Mucosa of gallbladder (tissue), 1 donor: ENCODE measurements at places on chromosomes 7 and 10.

DNA sequence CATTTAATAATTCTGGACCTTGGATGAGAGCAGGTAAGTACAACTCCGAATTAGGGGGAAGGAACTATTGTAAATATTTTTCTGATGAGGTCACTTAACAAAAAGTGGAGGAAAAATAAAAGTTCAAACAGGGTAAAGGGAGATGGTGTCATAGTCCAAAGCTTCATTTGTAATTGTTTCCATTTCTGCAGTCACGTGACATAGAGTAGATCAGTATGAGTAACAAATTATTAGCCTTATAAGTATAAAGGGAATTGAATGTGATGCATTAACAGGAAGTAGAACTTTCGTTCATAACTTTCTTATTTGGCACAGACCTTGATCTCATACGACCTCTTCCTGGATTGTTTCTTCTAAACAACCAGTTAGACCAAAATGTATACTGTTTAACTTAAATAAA lies 347.2 kb upstream of the TPK1 start:
- no peak for DNase-seq

DNA sequence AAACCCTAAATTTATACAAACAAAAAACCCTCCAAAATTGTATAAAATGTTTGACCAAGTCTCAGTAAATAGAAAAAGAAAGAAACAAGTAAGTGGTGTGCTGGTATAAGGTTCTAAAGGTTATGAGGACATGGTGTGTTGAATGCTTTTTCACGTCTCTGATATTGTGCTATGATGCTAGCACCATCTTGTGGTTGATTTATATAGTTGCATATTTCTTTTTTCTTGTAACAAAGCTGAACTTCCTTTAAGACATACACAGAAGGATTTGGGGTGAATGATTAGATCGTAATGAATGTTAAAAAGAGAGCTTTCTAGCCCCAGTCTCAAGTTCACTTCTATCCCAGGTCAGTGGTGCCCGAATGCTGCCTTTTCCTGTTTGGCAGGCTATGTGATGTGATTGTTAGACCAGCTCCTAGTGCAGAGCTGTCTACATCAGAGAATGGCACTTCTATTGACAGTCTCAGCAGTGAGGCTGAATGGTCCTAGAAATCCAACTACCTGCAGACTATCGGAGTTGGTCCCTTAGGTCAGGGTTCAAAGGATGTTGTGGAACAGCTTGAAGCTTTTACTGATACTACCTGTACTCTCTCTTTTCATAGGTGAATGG lies 25.0 kb downstream of the VTI1A start:
- DNase-seq = no peak

- DNase-seq = no peak
These were observed 7.1 kb upstream of the WDR86 start for GRCh38 chr7:151416941-151417315.

DNA sequence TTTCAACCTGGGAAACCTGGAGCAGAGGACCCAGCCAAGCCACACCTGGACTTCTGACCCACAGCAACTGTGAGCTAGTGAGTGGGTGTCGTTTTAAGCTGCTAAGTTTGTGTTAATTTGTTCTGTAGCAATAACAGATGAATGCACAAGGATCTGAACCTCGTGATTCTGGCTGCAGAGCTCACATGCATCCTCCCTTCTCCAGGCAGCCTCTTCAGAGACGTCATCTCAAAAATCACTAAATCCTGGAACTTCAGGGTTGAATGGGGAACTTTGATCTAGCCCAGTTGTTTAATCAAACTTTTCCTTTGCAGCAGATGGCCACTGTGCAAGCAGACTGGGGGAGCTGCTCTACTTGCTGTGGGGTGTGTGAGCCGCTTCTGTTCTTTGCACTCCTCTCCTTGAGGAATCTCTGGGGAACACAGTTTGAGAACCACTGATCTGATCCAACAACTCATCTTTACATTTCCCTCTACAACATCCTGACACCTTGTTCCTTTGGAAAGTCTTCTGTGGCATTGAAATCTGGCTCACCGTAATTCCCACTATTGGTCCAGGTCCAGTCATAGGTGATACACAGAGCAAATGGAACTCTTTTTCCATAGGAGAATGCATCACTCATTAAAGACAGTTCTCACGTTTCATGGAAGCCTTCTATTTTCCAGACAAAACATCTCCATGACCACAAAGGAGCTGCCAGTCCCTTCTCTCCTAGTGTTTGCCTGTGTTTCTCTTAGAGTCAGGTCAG lies 90.3 kb downstream of the CHN2 start:
- no peak for DNase-seq

DNA sequence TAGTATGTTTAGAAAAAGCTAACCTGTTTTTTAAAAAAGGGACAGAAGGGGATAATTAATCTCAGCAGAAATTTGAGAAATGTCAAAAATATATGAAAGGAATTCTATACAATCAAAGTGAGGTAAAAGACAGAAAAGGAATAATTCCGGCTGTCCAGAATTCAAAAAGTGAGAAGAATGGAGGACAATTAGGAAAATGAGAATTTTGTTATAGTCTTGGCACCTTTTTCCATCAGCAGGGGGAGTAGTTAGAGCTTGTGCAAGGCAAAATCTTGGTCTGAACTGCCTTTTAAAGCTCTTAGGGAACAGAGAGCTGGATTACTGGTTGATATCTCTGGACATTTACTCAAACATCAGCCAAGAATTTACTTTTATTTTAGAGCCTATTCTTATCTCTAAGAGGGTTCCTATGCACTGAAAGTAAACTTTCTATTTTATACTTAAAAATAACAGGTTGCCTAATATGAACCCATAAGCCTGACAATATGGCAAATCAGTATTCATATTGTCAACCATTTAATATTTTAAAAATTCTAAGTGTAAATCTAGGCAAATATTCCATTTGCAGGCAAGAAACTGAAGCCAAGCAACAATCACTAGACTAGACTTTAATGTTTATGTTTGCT lies 185.6 kb downstream of the ANK3 start:
- DNase-seq = no peak

DNA sequence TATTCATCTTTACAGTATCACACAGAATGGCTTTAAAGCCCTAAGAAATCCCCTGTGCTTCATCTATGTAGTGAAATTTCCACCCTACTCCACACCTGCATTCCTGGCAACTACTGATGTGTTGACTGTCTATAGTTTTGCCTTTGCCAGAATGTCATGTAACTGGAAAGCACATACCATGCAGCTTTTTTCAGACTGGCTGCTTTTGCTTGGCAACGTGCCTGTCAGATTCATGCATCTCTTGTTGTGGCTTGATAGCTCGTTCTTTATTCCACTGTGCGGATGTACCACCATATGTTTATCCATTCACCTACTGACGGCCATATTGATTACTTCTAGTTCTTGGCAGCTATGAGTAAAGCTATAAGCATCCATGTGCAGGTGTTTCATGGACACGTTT lies 30.6 kb downstream of the RBM17 start:
- DNase-seq = no peak

- DNase-seq = no peak
These were observed 9.0 kb downstream of the EPHA1 start for GRCh38 chr7:143399642-143400041.

DNA sequence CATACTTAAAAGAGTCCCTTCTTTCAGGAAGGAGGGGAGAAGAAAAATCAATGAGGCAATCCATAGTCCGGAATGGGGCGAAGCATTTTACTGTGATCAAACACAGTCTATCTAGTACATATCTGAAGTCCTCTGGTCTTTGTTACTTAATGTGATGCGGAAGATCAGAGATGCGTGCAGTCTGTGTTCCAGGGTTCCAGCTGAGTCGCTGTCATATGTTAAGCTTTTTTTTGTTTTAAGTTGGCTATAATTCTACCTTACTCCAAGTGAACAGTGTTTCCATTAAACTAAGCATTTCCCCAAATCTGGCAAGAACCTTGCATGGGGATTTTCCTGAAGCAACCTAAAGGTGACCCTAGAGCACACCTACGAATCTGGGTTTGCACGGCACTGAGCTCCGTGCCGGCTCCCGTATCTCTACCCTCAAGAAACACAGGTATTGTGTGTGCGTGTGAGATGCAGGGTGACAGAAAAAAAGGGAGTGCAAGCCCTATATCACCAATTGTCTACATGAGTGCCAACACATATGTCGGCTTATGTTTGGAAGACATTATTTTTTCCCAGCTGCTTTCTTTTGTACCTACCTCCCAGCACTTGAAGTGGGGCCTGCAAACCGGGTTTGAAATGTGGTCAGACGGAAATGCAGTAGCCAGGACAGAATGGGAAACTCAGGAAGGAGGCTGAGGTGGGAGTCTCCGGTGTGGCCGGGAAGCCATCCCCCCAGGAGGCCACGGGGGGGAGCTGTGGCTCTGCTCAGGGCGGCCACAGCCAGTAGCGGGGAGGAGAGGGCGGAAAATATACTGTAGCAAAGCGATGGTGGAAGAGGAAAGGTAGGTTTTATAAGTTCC lies 435.8 kb upstream of the MGMT start:
- DNase-seq = peak; percentile 44

GRCh38 chr10:3264161-3264761 lies 91.7 kb upstream of the PITRM1 start:
- DNase-seq = no peak

DNA sequence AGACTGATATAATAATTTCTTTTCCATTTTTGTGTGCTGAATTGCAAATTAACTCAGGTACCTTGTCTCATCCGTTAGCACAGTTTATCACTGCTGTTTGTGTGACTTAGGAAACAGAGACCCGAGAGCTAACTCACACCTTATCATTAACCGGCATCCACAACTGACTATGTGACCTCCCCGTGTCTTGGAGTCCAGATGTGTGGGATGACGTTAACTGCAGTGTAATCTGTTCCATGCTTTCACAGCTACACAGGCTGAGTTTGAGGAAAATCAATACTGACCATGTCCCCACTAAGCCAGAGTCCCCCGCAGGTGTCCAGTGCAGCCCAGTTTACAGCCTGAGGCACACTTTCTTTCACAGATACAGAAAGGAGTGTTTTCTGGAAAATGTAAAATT lies 154.7 kb downstream of the COBL start:
- DNase-seq = no peak

DNA sequence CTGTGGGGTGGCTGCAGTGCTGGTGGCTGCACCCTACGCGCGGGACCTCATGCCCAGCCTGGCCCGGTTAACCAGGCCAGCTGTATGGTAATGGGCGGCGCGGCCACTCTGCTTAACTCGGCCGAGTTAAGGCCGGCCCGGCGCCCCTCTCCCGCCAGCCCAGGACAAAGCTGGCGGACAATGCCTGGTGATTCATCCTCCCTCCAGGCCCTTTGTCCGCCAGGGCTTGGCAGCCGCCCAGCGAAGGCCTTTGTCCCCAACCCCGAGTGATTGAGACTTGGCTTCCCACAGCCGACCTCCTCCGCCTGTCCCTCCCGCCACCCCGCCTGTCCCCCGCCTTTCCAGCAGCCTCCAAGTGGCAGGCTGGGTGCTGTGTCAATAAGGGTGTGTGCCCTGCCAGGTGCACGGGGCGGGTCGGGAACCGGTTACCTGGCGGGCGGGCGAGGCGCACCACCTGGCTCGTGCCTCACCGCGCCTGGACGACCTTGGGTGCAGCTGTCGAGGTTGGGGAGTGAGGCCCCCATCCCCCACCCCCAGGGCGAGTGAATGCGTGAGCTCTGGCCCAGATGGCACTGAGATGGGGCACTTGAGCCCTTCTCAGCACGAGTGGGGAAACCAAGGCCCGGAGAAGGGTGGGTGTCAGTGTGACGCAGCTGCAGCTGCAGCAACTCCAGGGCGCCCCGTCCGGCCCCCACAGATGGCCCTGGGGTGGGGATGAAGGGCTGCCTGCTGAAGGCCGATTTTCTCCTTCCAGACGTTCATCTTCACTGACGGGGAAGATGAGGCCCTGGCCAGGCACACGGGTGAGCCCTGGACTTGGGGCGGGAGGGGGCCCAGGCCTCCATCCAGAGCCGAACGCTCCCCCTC lies 4.6 kb downstream of the LFNG start:
- DNase-seq = peak; percentile 93

GRCh38 chr7:130273933-130274255 lies 7.2 kb downstream of the CPA2 start:
- no peak for DNase-seq
